ENCODE measurements at places on chromosomes 6 and 20. TPM values are rescaled to one million over a fixed set of nuclear protein-coding genes. Genes with fewer than 3 reads are reported as not detected.

Gene OR12D3
- total RNA-seq = not detected

DNA sequence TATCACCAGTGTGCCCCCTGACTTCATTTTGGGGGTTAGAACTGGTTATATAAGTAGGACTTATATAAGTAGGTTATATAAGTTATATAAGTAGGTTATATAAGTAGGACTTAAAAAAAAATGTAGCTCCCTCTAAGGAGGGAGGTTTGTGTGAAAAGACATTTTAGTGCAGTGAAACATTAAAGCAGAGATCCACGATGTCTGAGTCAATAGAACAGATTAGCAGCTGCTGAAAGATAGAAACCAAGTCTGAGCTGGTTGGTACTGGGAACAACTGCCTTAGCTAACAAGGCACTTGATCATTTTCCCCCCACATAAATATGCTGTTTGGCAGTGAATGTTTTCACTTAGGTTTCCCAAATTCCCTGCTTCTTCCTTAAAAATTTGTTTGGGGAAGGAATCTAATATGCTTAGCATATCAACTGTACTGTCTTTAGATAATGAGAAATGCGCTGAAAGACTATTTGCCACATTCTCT is 2.1 kb upstream of the RPS12 start:
- peak overlapping the region; percentile 99 for H3K4me3 ChIP-seq
- no peak for DNase-seq
- H3K4me1 ChIP-seq = peaks cover 40% of the 10 kb centered on the region
- H3K27me3 ChIP-seq = no peaks in the 10 kb centered on the region

DNA sequence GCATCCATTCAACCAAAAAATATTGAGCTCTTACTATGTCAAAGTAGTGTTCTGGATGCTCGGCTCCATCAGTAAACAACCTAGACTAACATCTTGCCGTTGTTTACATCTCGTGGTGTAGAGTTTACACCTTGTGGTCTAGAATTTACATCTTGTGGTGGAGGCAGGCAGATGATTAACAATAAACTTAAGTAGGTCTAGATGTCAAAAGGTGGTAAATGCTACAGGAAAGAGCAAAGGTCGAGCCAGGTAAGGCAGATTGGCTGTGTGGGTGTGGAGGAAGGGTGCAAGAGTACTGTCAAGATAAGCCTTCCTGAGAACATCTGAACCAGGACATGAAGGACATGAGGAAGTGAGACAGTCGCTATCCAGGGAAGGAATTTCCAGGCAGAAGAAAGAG is 88.4 kb upstream of the ESR1 start:
- peaks cover 3% of the 10 kb centered on the region for H3K4me1 ChIP-seq
- no peak overlapping the region for H3K27ac ChIP-seq
- H3K4me3 ChIP-seq = no peak overlapping the region
- H3K27me3 ChIP-seq = peaks cover 6% of the 10 kb centered on the region
- no peak for DNase-seq

DNA sequence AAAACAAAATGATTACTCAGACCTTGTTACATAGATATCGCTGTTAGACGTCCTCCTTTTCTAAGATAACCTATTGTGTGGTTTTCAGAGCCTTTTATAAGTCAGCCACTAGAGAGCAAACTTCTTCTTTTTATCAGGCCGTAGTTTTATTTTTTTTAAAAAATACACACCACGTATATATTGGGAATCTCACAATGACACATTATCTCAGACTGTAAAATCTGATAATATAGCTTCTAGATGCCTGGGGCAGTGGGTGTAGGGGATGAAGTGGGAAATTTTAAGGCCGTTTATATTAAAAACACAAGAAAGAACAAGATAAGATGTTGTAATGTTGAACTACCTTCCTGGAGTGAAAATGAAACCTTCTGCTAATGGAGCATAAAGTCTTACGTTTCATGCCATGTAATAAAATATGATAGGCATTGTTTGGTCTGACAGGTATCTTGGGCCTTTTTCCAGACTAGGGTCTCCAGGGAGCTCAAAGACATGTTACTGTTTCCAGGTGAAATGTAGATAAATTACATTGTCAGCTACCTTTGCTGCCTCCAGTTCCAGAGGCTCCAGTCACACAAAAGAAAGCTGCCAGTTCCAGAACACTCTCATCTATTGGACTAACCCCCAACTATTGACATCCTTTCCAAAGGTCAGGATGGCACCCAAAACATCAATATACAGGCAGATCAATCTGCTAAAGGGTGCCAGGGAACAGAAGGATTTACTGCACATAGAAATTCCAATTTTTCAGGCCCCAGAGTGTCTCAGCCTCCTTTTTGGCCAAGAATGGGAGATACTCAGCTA is 130.2 kb upstream of the AKIRIN2 start:
- H3K27ac ChIP-seq = peak overlapping the region; percentile 95
- H3K4me3 ChIP-seq = peak overlapping the region; percentile 88
- no peak for DNase-seq
- peaks cover 4% of the 10 kb centered on the region for H3K36me3 ChIP-seq
- peaks cover 9% of the 10 kb centered on the region for H3K4me1 ChIP-seq

- peaks cover 6% of the 10 kb centered on the region for H3K36me3 ChIP-seq
- H3K4me1 ChIP-seq = peaks cover 38% of the 10 kb centered on the region
- no peak overlapping the region for H3K4me3 ChIP-seq
- H3K27ac ChIP-seq = peak overlapping the region; percentile 51
- DNase-seq = no peak
Observed at GRCh38 chr6:20540683-20541082, 6.4 kb downstream of the CDKAL1 start.

DNA sequence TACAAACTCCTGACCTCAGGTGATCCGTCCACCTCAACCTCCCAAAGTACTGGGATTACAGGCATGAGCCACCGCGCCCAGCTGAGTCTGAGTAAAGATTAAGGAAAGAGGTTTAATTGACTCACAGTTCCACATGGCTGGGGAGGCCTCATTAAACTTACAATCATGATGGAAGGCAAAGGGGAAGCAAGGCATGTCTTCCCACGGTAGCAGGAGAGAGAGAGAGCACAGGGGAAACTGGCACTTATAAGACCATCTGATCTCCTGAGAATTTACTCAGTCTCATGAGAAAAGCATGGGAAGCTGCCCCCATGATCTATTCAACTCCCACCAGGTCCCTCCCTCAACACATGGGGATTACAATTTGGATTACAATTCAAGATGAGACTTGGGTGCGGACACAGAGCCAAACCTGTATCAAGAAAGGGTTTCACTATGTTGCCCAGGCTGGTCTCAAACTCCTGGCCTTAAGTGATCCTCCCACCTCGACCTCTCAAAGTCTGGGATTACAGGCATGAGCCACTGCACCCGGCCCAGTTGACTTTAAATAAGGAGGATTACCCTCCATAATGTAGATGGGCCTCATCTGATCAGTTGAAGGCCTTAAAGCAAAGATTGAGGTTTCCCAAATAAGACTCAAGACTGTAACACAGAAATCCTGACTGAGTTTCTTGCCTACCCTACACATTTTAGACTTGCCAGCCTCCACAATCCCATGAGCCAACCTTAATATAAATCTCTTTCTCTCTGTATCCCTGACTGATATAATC is 13.1 kb upstream of the PEX7 start:
- no peaks in the 10 kb centered on the region for H3K36me3 ChIP-seq
- DNase-seq = no peak
- peaks cover 4% of the 10 kb centered on the region for H3K4me1 ChIP-seq
- no peak overlapping the region for H3K4me3 ChIP-seq
- H3K27ac ChIP-seq = no peak overlapping the region
- no peaks in the 10 kb centered on the region for H3K27me3 ChIP-seq

Gene ERVFRD-1
- total RNA-seq = not detected

DNA sequence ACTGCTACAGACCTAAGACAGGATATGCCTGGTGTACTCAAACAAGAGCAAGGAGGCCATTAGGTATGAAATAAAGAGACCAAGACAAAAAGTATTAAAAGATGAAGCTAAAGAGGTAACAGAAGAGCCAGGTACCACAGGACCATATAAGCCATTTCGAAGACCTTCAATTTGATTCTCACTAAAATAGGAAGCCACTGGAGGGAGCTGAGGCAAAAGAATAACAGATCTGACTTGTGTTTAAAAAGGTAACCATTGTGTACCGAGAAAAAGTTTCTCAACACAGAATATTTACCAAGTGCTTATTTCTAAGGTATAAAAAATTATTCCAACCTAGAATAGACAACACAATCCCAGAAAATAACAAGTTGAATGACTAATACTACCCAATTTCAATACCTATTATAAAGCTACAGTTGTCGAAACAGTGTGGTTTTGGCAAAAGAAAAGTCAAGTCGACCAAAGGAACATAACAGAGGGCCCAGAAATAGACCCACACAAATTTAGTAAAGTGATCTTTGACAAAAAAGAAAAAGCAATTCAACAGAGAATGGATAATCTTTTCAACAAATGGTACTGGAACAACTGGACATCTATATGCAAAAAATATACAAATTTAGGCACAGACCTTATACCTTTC is 125.3 kb upstream of the DST start:
- no peak overlapping the region for H3K4me3 ChIP-seq
- H3K4me1 ChIP-seq = peaks cover 9% of the 10 kb centered on the region
- peaks cover 14% of the 10 kb centered on the region for H3K27me3 ChIP-seq
- H3K27ac ChIP-seq = no peak overlapping the region

Gene SLC44A4
- 0.10 TPM for total RNA-seq

DNA sequence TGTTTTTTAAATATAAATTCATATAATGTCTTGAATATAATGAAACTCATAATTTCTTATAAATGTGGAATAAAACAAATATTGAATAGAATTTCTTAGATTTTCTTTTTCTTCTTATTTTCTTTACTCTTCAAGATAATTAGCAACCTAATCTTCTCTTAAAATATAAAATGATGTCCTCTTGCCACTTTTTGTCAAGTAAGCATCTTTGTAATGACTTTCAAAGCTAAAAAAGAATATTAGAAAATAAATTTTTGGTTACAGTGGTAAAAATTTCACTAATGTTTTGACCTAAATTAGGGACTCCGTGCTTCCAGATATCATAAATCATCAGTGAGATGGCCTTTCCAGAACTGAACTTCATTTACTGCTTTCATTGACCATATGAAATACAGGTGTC is 846.4 kb downstream of the FRK start:
- no peak for DNase-seq
- H3K4me1 ChIP-seq = no peaks in the 10 kb centered on the region
- H3K27ac ChIP-seq = no peak overlapping the region
- no peaks in the 10 kb centered on the region for H3K27me3 ChIP-seq
- no peak overlapping the region for H3K4me3 ChIP-seq

DNA sequence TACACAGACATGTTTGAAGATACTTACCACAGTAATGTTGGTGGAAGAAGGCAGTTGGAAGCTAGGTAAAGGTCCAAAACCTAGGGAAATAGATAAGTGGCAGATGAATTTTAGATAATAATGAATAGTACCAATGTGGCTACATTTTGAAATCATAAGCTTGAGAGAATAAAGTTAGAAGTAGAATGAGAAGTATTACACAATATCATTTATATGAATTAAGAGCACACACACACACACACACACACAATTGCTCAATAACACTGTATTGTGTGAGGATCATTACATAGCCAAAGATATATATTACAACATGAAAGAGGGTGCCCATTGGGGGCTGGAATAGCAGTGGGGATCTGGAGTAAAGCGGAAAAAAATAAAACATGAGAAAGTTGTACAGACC is 149.0 kb upstream of the EYA4 start:
- H3K27me3 ChIP-seq = peaks cover 13% of the 10 kb centered on the region
- DNase-seq = no peak
- no peak overlapping the region for H3K27ac ChIP-seq
- H3K4me3 ChIP-seq = no peak overlapping the region
- no peaks in the 10 kb centered on the region for H3K36me3 ChIP-seq

Gene SLC17A2
- not detected for total RNA-seq

- H3K36me3 ChIP-seq = no peaks in the 10 kb centered on the region
- peak overlapping the region; percentile 16 for H3K27ac ChIP-seq
- no peaks in the 10 kb centered on the region for H3K27me3 ChIP-seq
- no peak for DNase-seq
- no peak overlapping the region for H3K4me3 ChIP-seq
Observed at GRCh38 chr6:130517444-130517931, 151.7 kb downstream of the TMEM200A start.

Gene BMP6
- 16.8 TPM for total RNA-seq

- H3K36me3 ChIP-seq = no peaks in the 10 kb centered on the region
- no peak overlapping the region for H3K27ac ChIP-seq
- no peak for DNase-seq
- peaks cover 14% of the 10 kb centered on the region for H3K4me1 ChIP-seq
Observed at GRCh38 chr20:62946918-62947317, 5.6 kb upstream of the SLC17A9 start.

GRCh38 chr20:61052776-61053442 is 199.2 kb upstream of the CDH4 start:
- no peak overlapping the region for H3K4me3 ChIP-seq
- H3K4me1 ChIP-seq = no peaks in the 10 kb centered on the region
- no peaks in the 10 kb centered on the region for H3K36me3 ChIP-seq
- no peak for DNase-seq
- peaks cover 7% of the 10 kb centered on the region for H3K27me3 ChIP-seq

GRCh38 chr6:43677759-43678158 is 9.8 kb downstream of the MRPS18A start:
- H3K4me1 ChIP-seq = peaks cover 10% of the 10 kb centered on the region
- peaks cover 5% of the 10 kb centered on the region for H3K36me3 ChIP-seq
- peak overlapping the region; percentile 21 for H3K27ac ChIP-seq
- no peaks in the 10 kb centered on the region for H3K27me3 ChIP-seq
- no peak overlapping the region for H3K4me3 ChIP-seq

DNA sequence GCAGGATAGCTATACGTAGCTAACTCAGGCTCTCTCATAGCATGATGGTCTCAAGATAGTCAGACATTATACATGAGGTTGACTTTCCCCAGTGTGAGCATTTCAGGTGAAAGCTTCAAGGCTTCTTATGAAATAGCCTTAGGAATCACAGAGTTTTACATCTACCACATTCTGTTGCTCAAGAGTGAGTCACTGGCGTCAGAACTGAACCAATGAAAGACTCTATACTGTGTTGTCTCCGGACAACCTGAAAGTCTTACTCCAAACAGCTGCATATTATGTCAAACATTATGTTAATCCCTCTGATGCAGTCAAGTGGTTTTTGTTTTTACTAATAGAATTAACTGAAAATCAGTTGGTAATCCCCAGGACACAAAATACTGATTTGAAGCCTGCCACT is 79.8 kb upstream of the TRDN start:
- DNase-seq = no peak
- no peaks in the 10 kb centered on the region for H3K27me3 ChIP-seq
- no peaks in the 10 kb centered on the region for H3K36me3 ChIP-seq

Measured in T-helper 17 cell (primary cell).